ENCODE measurements at places on chromosomes 3 and 15.

- DNase-seq, result no peak
Measured at GRCh38 chr15:95196176-95196915, 965.0 kb downstream of the MCTP2 start.

- DNase-seq, result no peak
Measured at GRCh38 chr15:87639305-87640011, 617.1 kb downstream of the NTRK3 start.

DNA sequence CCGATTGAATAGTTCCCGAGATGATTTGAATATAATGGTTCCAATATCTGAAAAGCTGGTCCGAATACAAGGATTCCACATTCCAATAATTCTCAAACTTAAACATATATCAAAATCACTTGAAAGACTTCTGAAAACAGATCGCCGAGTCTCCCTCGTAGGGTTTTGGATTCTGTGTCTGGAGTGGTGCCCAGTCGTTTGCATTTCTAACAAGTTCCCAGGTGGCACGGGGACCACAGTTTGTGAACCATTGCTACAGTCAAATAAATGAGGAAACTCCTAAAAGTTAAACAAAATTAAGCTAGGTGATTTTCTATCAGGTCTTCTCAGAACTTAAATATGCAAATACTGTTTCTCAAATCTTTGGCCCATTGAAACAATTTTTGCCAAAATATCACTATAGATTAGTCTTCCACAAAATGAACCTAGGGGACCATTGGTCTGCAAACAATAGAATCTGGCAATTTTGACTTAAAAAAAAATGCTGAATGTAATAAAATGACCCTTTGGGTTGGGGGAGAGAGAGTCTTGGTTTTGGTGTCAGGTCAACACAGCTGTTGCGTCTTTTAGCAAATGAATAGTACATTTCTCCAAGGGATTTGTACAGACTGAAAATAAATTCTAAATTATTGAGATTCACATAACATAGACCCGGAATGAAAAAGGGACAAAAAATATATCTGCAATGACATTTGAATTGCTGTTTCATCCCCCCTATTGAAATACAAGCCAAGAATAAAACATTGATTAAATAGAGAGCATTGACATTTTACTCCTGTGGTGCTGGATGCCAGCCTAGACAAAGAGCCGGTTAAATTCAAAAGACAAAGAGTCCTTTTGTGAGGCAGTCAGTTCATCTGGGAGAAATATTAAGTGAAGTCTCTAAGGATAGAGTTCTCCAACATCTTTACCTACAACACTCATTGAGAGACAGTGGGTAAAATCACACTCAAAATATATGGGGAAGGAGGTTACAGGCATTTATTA, 175.7 kb upstream of the ADAMTS9 start:
- no peak for DNase-seq

DNA sequence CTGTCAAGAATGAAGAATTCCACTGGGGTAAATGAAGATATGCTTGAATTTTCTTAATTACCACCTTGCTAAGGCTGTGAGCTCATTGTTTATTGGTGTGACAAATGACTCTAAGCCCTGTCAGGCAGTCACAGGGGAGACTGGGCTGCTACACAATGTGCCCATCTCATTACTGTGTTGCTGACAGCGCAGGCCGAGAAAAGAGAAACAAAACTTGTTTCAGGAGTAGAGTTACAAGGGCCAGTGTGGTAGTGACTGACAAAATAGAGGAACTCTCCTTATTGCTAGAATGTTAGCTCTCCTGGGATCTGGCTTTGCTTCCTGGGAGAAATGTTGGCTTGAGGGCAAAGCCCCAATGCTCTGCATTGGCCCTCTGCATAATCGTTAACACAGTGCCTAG, 130.4 kb upstream of the CRBN start:
- DNase-seq, result no peak

DNA sequence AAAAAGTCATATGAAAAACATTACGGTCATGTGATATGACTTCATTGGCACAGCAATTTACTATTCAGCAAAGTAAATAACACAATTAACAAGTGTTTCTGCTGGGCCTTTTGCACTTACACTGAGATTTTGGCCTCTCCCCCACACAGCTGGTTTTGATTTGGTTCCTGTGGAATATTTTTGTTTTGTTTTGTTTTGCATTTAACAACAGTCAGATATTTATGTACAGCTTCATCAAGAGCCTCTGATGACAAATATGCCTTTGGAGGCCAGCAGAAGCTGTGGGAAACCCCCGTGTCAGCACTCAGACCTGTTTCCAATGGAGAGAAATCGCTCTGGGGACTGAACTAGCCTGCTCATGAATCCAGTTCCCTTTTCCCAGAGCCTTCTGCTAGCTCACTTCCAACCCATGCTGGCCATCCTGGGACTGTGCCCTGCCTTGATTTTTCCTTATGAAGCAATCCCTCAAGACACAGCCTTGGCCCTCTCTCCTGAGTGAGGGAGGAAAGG, 161.9 kb downstream of the ATG7 start:
- peak; percentile 72 for DNase-seq

- no peak for DNase-seq
Measured at GRCh38 chr15:74156678-74157411, 16.7 kb upstream of the ISLR start.
